Stimulated activated CD4-positive, alpha-beta T cell treated with anti-CD3 and anti-CD28 coated beads, TNF-alpha, amount 100 ng/mL, for 1 hour (primary cell): ENCODE measurements at places on chromosomes 6 and 20.
A peak's percentile ranks its signal among the peaks of the same experiment; 100 is the strongest.

- DNase-seq, result no peak
These were observed 226.0 kb downstream of the BMP7 start for GRCh38 chr20:57040466-57040865.

- DNase-seq, result no peak
These were observed 73.5 kb upstream of the DST start for GRCh38 chr6:56716229-56716628.

DNA sequence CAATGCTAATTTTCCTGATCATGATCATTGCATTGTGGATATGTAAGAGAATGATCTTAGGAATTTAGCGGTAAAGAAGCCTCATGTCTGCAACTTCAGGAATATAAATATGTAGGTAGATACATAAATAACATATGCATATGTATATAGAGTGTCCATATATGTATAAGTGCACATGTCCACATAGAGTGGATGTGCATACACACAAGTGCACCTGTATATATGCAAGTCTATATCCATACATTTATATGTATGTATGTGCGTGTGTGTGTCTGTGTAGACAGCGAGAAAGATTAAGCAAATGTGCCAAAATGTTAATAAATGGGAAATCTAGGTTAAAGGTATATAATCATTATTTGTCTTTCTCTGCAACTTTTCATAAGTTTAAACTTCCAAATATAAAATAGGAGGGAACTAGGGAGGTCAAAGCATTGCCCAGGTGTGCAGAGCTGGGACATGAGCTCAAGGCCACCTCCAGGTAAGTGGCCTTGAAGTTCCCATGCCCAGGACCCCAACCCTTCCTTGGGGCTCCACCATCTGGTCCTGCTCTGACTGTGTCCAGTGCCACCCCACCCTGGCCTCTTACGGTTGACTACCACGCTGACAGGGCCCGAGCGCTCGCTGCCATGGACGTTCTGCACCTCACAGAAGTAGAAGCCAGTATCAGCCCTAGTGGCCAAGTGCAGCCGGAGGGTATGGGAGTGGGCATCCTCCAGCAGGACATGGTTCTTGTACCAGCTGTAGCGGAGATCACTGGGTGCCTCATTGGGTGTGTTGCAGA lies 9.6 kb downstream of the SIGLEC1 start:
- no peak for DNase-seq

GRCh38 chr20:1897965-1898464 lies 2.8 kb downstream of the SIRPA start:
- no peak for DNase-seq

DNA sequence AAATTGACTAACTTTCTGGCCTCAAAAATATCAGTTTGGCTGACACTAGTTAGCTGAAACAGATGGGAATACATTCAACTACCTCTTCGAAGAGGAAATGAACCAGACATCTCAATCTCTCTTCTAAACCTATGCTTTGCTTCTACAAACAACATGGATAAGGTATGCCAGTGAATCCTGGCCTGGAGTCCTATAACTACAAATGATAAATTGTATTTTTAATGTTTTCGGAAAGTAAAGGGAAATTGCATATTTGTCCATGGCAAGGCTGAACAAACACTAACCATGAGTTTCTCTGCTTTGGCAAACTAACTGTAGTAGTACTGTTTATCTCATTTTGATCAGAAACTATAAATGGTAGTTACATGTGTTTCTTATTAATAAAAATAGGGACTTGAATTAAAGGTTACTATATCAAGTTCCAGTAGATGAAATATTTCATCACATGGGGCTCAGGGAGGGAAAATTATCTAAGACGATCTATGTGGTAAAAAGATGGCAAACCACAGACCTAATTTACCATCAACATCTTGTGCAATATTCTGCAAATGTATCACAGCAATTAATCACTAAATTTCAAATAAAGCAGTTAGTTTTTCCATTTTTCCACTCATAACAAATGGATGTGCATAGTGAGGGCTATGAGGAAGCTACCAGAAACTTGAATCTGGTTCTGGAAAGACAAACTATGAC lies 76.8 kb downstream of the COL12A1 start:
- DNase-seq, result no peak

GRCh38 chr6:135030056-135030473 lies 24.6 kb downstream of the HBS1L start:
- no peak for DNase-seq

- no peak for DNase-seq
These were observed 71.4 kb downstream of the CEP57L1 start for GRCh38 chr6:109166673-109167072.

DNA sequence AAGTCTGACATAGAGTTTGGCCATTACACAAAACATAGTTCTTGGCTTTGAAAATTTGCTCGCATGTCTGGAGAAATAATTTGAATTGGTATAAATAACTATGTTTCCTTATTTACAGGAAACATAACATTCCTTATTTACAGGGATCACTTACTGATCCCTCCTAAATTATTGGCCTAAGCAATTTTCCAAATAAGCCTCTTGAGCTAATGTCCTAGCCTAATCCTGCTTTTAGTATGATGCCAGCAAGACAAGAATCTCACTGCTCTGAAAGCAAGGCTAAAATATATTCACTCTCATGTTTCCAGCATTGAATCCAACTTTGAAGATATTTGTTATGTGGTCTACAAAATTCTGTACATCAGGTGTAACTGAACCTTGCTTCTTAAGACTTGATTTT lies 4.1 kb upstream of the TBC1D32 start:
- DNase-seq, result no peak

DNA sequence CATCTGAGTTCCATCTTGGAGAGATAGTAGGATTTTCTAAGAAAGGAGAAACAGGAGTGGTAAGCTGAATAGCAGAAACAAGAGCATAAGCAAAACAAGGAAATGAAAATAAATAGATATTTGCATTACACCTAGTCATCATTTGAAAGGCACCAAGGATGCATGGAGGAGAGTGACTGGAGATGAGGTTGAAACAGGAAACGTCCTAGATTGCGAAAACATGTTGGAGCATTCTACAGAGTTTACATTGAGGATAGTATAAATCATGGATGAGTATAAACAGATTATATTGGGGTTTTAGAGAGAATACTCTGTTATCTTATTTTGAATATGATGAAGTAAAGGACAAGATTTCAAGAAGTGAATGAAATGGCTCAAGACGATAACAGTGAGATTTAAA lies 507.3 kb downstream of the EYS start:
- no peak for DNase-seq

- DNase-seq, result no peak
These were observed 78.8 kb downstream of the ADGRG6 start for GRCh38 chr6:142380626-142381025.

DNA sequence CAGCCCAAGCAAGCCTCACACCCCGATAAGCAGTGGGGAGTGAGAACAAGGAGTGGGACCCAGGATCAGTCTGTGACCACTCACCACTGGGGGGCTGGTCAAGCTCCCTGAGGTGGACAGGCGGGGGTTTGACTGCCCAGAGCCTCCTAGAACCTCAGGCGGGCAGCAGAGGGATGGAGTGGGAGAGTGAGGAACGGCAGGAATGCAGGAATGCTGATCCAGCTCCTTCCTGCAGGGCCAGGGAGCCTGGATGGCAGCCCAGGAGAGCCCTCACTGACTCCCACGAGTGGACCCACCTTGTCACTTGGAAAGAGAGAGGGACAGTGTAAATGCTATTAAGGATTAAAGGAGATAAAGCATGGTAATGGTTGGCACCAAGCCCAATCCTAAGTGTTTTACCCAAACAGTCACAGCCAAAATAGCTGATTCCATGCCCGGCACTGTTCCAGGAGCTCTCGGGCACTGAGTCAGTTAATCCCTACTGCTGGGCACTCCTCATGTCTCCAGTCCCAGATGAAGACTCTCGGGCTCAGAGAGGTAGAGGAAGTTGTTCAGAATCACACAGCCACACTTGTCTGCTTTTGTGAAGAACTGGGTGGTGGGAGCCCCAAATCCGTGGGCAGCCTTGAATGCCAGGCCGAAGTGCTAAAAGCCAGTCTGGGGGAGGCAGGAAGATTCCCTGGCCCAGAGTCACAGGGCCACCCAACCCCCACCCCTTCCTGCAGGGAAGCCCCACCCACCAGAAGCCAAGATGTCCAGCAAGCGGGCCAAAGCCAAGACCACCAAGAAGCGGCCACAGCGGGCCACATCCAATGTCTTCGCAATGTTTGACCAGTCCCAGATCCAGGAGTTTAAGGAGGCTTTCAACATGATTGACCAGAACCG lies 3.1 kb downstream of the MYL9 start:
- DNase-seq, result no peak

GRCh38 chr6:148789948-148790347 lies 43.1 kb downstream of the UST start:
- DNase-seq, result no peak

DNA sequence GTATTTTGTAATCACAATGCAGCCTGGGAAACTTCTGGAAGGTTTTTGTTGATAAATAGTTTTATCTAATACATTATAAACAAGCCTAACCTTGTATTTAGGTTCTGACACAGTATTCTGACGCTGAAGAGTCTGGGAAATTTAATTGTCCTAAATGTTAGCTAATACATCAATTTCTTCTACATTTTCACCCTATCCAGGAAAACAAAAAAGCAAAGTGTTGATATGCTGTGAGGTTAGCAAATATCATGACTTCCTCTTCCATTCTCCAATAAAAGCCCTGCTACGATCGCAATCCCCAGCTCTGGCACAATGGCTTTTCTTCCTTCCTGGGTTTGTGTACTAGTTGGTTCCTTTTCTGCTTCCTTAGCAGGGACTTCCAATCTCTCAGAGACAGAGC lies at the start of gene C6orf58:
Gene C6orf58 (plus strand): TSS at position 301 of the 400 bp plus-strand sequence. CDS start 12 bp downstream, at position 313.
- no peak for DNase-seq

DNA sequence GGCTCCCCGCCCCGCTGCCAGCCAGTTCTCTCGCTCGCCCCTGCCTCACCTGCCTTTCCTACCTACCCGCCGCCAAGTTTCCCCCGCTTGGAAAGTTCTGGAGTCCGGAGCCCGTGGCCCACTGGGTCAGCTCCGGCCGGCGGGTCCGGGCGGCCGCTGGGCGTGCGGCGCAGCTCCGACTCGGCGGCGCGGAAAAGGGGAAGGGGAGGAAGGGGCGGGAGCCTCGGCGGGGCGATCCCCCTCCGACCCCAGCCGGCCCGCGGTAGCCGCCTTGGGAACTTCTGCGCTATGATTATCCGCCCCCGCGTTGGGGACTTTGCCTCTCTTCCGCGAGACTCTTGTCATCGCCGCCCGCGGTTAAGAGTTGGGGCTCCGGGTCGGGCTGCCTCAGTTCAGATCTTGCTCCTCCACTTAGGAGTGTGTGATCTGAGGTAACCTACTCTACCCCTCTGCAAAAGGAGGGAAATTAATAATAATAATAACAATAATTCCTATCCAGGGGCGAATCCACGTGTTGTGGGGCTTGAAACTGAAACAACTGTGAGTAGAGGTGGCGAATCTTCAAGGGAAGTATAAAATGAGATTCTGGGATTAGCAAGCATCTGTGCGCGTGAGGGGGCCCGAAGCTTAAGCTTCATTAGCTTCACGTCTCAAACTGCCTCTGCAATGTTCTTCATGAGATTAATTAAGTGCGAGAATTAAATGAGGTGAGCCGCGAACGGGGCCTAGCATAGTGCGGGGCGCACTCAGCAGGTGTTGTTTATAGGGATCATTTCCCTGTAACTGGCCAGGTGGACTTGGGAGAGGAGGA lies 30.8 kb downstream of the SF3B5 start:
- DNase-seq, result peak; percentile 13

DNA sequence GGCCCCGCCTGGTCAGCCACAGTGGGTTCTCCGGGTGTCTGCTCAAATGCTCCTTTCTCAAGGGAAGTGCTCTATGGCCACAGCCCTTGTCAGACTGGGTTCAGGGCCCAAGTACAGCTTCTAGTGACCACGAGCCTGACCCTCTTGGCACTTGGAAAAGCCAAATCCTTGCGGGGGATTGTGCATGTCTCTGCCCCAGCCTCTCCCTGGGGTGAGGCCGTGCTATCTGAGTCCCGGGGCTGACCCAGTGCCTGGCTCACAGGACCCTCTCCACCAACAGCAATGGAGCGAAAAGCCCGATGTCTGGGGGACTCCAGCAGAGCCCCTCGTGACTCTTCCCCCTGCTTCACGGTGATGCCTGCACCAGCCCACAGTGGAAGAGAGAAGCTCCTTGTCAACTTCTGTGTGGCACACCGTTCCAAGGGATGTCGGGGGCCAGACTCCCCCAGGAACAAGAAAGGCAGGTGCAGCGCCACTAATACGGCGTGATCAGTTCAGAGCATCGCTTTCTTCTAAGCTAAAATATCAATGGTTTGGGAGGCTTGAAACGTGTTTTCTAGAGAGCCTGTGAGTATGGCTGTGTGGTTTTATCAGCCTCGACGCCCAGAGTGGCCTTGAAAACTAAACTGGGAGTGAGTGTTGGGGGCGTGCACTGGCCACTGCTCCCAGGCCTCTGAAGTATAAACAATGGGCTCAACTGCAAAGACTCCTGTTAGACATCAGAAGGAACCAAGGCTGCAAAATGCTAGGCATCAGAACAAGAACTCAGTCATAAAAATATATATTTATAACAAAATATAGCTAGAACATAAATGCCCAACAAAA lies 51.9 kb downstream of the DLL1 start:
- no peak for DNase-seq

- DNase-seq, result no peak
These were observed 106.9 kb downstream of the FYN start for GRCh38 chr6:111766201-111766857.

DNA sequence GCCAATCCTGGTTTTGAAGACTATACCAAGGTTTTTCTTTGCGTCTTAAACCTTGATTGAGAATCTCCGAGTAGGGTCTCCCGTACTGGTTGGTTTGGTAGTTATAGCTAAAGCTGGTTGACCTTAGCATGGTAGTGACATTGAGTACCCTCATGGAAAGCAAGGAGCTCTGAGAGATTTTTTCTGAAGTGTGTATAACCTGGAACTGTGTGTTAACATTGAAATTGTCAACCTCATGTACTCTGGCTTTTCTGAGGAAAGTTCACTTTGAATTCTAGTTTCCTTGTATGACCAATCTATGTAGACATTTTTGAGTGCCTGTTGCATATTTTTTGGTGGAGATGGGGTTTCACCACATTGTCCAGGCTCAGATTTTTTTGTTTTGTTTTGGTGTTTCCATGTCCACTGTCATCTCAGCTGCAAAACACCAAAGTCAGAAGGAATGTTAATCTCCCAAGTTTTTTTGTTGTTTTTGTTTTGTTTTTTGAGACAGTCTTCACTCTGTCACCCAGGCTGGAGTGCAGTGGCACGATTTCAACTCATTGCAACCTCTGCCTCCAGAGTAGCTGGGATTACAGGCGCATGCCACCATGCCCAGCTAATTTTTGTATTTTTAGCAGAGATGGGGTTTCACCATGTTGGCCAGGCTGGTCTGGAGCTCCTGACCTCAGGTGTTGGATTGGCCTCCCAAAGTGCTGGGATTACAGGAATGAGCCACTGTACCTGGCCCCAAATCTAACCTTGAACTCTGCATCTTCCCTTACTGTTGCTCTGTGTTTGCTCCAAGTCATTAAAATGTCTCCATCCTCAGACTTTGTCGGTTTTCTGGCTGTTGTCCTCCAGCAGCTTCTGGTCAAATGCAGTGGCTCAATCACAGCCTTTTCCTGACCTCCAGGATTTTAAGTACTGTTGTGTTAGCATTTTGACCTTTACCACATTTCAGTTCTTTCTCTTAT lies 4.3 kb downstream of the RPS12 start:
- DNase-seq, result no peak

- no peak for DNase-seq
These were observed 8.8 kb downstream of the DDR1 start for GRCh38 chr6:30893001-30893591.
